Colonic mucosa (tissue), 4 donors: ENCODE measurements at places on chromosomes 12 and 14.

GRCh38 chr14:73500360-73500759, 9.6 kb downstream of the RIOX1 start:
- no peak for DNase-seq

DNA sequence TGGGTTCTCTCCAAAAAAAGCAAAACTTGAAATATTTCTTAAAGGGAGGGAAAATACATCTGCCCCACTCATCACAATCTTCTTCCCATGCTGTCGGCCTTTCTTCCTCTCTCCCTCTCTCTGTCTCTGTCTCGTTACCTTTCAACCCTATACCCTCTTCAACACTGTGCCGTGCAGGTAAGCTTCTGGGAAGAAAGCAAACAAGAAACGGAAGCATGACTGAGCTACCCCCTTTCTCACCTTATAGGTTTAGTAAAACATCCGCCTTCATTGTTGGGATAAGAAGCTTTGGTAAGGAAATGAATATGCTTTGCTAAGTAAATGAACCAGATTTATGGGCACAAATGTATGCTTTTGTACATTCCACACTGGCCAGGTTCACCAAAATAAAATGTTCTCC, 63.0 kb downstream of the TMEM30B start:
- no peak for DNase-seq

GRCh38 chr12:53399896-53400295, 19.9 kb downstream of the SP1 start:
- DNase-seq, result no peak

DNA sequence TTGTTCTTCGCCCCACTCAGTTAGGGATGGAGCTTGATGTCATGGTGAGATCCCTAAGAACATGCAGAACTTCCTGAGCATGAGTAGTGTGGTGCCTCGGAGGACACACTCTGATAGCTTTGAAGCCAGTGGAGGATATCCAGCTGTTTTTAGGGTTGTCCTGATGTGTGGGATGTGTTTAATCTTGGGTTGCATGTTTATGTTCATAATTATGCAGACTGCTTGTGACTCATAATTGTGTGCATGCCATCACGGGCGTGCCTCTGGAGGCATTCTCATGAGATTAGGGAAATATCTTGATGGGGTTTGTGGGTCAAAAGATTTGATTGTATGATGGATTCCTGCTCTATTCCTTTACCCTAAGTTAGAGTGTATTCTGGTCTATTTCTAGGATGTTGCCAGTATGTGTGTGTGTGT, 267.4 kb upstream of the PELI2 start:
- peak; percentile 32 for DNase-seq

DNA sequence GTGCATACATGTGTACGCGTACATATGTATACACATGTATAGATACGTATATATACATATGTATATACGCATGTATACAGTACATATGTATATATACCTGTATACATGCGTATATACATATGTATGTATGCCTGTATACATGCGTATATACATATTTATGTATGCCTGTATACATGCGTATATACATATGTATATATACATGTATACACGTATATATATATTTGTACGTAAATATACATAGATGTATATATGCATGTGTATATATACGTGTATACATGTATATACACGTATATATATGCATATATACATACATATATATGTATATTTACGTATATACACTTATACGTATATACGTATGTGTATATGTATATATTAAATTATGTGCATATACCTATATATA, 93.9 kb upstream of the ABCD2 start:
- DNase-seq, result no peak

DNA sequence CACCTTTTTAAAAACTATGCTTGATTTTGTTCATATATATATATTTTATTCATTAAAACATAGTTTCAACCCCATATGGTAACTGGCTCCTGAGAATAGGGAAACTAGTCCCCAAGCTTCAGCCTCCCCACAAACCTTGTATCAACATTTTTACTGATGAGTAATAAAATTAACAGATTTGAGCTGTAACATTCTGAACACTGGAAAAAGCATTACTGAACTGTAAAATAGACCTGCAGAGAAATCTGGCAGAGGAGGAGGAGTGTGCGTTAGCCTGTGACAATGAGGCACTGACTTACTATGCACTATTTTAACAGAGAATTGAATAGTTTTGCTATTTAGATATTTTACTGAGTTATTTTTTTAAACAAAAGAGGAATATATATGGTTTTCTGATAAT, 43.1 kb downstream of the FRS2 start:
- no peak for DNase-seq

DNA sequence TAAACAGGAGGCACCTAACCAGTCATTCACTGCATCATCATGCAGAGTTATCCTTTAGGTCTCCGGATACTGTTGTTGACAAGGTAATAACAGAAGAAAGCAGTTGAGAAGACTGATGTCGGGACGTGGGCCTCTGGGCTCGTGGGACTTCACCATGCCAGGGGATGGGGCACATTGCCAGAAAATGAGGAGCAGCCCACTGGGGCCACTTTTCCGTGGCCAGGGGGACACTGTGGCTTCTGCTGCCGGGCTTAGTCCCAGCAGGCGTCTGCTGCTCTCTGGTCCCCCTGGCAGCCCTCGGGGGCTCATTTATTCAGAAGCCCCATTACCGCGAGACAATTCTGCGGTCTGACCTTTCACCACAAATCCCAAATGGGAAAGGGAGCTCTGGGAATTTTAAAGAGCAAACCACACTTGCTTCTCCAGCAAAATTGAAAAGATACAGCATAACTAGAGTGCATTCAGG, 201.2 kb downstream of the DAD1 start:
- no peak for DNase-seq

DNA sequence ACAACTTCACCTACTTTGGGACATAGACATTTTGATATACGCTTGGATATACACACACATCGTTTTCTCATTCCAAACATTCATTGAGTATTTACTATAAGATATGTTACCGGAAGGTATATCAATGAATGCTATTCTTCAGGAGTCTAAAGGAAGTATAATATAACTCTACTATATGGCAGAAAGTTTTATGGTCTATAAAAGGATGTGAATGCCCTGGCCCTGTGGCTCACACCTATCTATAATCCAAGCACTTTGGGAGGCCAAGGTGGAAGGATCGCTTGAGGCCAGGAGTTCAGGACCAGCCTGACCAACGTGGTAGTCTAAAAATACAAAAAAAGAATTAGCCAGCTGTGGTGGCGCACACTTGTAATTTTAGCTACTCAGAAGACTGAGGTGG, 5.6 kb downstream of the NRIP2 start:
- DNase-seq, result no peak

GRCh38 chr12:84807249-84807648, 105.3 kb downstream of the SLC6A15 start:
- no peak for DNase-seq

DNA sequence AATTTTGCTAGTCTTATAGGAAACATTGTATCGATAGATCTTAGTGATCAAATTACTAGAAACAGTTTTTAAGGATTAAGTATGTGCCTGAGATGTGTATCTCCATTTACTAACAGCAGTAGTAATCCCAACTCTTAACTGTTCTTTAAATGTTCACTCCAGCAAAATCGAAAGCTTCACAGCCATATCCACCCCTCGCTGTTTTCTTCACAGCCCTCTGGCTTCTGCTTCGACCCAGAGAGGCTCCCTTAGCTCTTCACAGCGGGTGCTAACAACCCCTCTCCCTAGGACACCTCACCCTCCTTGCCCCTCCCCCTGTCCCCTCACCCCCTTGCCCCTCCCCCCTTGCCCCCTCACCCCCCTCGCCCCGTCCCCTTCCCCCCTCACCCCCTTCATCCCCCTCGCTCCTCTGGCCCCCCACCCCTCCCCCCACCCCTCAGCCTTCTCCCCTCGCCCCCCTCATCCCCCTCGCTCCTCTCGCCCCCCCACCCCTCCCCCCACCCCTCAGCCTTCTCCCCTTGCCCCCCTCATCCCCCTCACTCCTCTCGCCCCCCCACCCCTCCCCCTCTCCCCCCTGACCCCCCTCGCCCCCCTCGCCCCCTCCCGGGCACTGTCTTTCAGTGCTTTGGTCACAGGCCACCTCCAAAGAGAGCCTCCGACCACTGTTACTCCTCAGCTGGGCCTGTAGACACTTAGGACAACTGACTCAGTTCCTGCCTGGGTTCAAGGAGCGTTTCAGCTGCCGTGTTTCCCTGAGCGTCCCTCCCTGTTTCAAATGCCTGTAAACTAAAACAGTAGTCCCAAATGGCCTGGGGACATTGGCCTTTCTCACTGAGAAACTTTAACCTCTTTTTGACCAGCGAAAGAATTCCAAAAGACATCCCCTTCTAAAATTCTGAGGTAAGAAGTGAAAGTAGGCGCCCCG, 46.0 kb upstream of the DYNC1H1 start:
- DNase-seq, result no peak

- no peak for DNase-seq
Measured at GRCh38 chr14:81684696-81685095, 151.0 kb upstream of the SEL1L start.

- no peak for DNase-seq
Measured at GRCh38 chr12:59182658-59183455, 262.6 kb upstream of the LRIG3 start.

GRCh38 chr14:67532606-67532997, 488 bp upstream of the PLEKHH1 start:
- DNase-seq, result no peak

DNA sequence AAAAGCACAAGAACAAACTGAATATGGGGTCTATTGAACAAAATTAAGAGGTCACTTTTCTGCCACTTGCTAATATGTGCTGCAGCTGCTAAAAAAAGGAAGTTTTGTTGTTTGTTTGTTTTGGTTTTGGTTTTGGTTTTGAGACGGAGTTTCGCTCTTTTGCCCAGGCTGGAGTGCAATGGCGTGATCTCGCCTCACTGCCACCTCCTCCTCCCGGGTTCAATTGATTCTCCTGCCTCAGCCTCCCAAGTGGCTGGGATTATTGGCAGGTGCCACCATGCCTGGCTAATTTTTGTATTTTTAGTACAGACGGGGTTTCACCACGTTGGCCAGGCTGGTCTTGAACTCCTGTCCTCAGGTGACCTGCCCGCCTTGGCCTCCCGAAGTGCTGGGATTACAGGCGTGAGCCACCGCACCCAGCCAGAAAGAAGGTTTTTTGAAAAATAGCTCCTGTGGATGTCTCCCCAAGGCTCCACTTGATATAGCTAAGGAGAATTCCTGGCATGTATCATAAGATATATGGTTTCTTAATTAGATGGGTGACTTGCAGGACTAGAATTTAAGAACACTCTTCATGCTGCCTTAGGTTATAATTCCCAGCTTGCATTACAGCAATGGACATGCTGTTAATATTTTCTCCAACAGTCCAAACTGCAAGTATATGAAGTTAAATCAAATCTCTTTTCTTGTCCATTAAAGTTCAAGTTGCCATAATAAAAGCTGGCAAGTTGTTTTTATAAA, 237.6 kb upstream of the AMIGO2 start:
- DNase-seq, result no peak

DNA sequence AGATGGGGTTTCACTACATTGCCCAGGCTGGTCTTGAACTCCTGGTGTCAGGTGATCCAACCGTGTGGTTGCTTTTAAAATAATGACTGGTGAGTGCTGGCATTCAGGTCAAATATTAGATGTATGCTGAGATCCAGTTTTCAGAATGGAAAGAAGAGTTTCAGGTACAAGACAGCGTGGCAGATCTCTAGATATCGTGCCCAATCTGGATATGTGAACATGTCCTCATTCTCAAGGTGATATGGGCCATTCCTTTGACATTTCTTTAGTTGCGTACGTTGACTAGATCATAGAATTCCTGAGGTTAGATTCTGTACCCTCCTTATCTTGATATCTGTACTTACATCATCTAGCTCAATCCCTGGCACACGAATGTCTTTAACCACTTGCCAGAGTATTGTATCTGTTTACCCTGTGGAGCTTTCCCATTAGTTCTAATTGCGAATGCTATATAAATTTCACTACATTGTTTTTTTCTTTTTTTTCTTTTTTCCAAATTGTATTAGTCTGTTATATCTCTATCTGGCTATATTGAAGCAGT, 80.2 kb downstream of the ANO6 start:
- DNase-seq, result no peak

DNA sequence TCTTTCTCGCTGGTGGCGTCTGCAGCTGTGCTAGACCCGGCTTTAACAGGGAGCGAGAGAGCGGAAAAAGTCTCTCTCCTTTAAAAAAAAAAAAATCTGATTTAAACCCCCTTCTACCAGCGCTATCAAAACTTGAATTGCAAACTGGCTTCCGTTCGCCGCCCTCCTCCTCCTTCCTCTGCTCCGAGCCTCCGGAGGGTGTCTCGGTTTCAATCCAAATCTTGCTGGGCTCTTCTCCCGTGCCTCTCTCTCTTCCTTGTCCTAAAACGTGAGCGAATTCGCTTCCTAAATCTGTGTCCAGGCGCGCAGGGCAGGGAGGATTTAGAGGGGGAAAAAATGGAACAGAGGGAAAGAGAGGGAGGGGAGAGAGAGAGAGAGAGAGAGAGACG, 272 bp downstream of the TBX3 start:
- no peak for DNase-seq

GRCh38 chr12:58916921-58917511, 3.3 kb downstream of the LRIG3 start:
- peak; percentile 65 for DNase-seq

- no peak for DNase-seq
Measured at GRCh38 chr14:34235643-34236300, 226.3 kb downstream of the SPTSSA start.

DNA sequence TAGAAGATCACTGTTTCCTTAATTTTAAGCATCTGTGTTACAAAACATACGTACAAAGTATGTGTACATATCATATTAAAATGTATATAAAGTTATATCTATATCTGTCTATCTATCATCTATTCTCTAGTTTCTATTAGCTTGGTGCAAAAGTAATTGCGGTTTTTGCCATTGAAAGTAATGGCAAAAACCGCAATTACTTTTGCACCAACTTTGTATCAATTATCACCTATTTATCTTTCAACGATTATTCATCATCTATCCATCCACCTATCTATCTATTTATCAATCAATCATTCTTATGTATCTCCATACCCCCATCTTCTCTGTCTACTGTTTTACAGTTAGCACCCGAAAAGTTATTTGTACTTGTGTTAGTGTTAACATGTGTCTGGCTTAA, 447.6 kb downstream of the NRXN3 start:
- DNase-seq, result no peak
